Activated CD4-positive, alpha-beta T cell treated with anti-CD3 and anti-CD28 coated beads, Interleukin-2, amount 10 ng/mL, durations not matched to agents 24 days and 14 days (primary cell): ENCODE measurements at places on chromosomes 11 and 22. TPM values are rescaled to one million over a fixed set of nuclear protein-coding genes. Genes with fewer than 3 reads are reported as not detected.

DNA sequence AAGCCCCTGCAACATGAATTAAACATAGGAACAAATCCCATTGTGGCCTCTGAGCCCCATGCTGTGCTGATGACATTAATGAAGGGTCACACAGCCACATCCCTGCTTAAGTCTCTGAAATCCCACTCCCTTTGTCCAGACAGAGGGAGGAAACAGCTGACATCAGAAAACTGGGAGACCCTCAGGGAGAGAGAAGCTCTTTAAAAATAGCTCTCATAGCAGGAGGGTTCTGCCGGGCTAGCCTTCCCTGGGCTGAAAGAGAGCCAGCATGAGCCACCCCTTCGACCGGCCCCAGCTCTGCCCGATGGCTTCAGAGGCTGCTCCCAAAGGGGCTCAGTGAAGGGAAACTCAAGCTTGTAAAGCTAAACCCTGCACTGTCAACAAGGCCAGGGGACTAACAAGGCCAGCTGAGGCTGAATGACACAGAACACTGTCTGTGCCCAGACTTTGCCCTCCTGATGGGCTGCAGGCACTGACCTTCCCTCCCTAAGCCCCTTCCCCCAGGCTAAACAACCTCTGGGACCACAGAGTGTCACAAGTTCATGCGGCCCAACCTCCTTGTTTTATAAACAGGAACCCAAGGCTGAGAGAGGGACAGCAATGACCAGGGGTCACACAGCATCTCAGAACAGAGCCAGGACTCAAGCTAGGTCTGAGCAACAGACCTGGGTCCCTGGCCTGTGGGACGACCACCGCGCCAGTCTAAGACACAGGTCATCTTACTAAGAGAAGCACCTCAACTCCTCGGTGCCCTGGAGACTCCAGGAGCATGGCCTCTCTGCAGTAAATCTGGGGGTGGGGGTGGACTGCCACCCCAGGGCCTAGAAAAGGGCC lies 163.8 kb downstream of the CHST1 start:
- no peak for DNase-seq

- no peak for DNase-seq
These were observed 849 bp upstream of the APOBEC3B start for GRCh38 chr22:38981005-38981991.

DNA sequence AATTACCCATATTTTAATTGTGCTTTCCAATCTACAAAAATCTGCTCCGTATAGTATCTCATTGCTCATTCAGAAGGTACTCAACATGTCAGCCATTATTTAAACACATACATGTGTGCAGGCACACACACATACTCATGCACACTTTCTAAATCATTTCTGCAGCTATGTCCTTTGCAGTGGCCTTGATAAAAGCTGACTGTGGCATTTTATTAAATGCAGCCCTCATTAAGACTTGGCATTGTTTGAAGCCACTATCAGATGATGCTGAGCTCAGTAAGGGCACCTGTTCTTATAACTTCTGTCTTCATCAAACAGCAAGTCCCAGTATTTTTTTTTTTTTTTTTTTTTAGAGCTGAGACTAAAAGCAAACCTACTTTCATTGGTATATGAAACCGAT lies 1071.9 kb upstream of the CCDC90B start:
- no peak for DNase-seq

The OR51E1 gene
- total RNA-seq: not detected in 2 replicates

DNA sequence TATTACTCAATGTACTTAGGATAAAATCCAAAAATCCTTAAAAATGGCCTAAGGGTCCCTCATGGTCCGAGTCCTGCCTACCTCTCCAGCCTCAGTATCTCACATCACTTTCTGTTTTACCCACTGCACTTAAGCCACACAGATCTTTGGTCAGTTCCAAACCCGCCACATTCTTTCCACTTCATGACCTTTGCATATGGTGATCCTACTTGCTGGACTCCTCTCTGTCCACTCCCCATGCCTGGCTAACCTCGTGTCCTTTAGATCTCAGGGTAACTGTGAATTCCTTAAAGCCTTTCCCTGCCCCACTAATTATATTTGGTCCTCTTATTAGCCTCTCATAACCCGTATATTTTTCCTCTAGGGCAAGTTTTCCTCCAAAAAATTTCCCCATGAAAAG lies 1.2 kb downstream of the NUP160 start:
- DNase-seq: no peak

GRCh38 chr11:1295591-1295990 lies 13.8 kb downstream of the TOLLIP start:
- DNase-seq: no peak

The SUSD2 gene
- total RNA-seq: 0.75 and 0.78 TPM in 2 replicates
